ENCODE measurements at places on chromosomes 11 and 22.
A peak's percentile ranks its signal among the peaks of the same experiment; 100 is the strongest.

GRCh38 chr22:35997438-35997837 lies 31.2 kb downstream of the RBFOX2 start:
- peak; percentile 52 for DNase-seq

GRCh38 chr11:45665933-45666647 lies 668 bp upstream of the CHST1 start:
- no peak for DNase-seq

DNA sequence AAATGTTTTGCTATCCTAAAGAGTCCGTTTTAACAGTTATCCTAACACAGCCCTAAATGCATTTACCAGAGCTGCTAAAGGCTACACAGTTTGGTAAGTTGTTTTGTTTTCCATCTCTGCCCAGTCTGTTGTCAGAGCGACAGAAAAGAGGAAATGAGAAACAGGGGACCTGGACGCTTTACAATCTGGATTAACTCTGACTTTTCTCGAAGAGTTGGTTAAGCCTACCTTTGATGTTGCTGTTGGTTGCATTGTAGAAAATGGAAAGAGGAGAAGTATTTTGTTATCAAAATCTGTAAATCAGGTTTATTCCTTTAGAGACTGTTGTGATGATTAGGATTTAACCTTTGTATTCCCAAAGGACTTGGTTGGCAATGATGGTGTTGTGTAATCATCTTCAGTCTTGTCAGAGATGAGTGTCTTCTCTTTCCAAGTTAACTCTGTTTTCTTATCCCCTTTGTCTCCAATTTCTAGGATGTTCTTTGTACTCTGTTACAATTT lies 481 bp downstream of the ANGPTL5 start:
- no peak for DNase-seq

- no peak for DNase-seq
Observed at GRCh38 chr11:11247576-11247975, 105.5 kb downstream of the CSNK2A3 start.

GRCh38 chr22:27778294-27779090 lies 23.1 kb downstream of the MN1 start:
- DNase-seq, result no peak

DNA sequence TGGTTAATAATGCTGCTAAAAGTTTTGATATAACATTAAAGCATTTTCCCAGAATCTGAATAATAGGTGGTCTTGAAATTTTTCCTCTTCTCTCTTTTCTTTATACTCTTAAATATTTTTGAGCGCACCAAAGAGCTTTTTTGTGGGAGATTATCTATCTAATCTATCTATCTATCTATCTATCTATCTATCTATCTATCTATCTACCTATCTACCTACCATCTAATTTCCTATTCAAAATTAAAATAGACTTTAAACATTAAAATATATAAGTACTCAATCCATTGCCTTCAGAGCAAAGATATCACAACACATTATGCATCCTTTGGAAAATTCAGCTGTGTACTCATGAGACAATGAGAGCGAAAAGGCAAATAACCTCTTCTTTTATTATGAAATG lies 55.8 kb downstream of the ELMOD1 start:
- DNase-seq, result no peak

DNA sequence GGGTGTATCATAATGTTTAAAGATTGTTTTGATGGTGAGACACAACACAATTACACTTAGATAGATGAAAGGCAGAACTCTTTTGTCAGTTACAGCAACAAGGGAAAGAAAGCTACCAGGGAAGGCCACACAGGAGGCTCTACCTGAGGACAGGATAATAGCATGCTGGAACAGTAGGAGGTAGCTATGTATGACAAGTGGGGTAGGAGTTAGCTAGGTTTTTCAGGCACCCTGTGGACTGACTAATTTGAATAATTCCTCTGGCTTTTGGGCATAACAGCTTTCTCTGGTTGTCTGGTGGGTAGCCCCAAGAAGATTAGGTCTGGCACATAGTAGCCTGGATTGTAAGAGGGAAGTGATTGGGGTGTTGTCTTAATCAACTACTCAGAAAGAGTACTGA lies 475.4 kb upstream of the CHORDC1 start:
- DNase-seq, result no peak

- no peak for DNase-seq
Observed at GRCh38 chr22:32528316-32528715, 53.7 kb downstream of the FBXO7 start.

DNA sequence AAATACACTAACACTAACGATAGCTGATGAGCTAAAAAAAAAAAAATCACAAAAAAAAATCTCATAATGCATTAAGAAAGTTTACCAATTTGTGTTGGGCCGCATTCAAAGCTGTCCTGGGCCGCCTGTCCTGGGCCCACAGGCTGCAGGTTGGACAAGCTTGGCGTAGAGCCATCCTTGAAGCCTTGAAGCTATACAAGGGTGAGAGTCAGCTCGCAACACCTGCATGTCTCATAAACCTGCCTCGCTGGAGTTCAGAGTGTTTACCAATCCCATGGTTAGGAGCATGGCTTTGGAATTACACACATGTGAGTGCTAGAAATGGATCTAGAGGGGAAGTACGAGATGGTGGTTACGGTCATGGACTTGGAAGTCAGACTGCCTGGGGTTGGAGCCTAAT lies 453.7 kb downstream of the INSC start:
- DNase-seq, result no peak

DNA sequence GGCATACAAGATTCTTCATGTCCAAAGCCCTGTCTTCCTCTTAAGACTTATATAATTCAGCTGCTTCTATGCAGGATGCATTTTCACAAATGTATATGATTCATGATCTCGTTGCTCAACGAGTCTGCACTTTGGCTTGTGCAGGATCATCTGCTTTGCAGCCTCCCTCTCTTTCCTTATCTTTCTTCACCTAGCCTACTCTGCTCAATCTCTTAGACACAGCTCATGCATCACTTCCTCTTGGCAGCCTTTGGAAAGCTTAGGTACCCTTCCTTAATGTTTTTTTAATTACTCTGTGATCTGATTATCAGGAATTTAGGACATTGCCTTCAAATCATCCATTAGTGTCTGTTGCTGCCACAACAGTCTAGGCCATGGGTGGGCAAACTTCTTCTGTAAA lies 673.8 kb downstream of the NELL1 start:
- no peak for DNase-seq

DNA sequence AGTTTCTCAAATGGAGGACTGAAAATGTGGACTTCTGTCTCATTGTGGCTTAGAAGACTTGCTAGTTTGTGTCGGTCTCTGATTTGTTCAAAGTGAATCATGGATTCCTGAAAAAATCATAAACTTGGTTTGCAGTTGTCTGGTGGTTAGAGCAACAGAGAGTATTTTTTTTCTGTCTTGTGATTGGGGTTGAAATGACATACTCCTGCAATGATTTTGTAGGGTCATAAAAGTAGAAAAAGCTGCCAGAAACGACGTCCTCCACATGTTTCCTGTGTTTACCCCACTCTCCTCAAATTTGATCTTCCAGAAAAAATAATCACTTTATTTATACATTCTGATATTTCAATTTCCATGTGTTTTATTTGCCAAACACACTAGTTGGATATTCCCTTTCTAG lies 219.2 kb upstream of the PGR start:
- DNase-seq, result no peak
